Foreskin fibroblast (primary cell): ENCODE measurements at places on chromosomes 16 and 17.

DNA sequence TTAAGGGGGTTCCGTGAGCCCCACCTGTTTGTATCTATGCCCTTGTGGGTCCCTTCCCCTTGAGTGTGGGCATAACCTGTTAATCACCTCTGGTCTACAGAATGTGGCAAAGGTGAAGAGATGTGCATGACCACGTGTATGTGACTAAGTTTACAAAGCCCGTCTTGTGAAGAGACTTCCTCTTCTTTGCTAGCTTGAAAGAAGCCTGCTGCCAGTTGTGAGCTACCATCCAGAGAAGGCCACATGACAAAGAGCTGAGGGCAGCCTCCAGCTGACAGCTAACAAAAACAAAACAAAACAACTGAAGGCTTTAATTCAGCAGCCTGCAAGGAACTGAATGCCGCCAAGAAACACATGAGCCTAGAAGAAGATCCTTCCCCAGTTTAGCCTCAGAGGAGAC is 112.0 kb downstream of the AXIN2 start:
- no peak for DNase-seq

DNA sequence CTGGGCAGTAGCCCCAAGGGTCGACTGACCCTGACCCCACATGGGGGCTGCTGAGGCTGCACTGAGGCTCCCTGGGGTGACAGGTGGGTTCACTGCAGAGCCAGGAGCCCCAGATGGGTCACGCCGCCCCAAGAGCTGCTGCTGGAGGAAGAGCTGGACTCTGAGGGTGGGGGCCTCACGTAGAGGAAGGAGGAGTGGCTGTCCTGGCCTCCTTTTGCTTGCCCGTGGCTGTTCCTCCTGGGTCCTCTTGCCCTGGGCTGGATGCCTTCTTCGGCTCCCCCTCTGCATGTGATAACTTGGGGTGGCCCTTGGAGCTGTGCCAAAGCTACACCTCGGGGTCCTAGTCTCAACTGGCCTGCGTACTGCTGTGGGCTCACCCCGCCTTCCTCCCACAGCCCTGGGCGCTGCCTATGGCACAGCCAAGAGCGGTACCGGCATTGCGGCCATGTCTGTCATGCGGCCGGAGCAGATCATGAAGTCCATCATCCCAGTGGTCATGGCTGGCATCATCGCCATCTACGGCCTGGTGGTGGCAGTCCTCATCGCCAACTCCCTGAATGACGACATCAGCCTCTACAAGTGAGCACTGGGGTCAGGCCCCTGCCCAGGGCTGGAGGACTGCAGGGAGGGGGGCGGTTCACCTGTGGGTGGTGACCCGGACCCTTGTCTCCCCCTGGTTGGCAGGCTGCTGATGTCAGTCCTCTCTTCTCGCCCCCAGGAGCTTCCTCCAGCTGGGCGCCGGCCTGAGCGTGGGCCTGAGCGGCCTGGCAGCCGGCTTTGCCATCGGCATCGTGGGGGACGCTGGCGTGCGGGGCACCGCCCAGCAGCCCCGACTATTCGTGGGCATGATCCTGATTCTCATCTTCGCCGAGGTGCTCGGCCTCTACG is 1.1 kb upstream of the AMDHD2 start:
- DNase-seq: peak; percentile 31

DNA sequence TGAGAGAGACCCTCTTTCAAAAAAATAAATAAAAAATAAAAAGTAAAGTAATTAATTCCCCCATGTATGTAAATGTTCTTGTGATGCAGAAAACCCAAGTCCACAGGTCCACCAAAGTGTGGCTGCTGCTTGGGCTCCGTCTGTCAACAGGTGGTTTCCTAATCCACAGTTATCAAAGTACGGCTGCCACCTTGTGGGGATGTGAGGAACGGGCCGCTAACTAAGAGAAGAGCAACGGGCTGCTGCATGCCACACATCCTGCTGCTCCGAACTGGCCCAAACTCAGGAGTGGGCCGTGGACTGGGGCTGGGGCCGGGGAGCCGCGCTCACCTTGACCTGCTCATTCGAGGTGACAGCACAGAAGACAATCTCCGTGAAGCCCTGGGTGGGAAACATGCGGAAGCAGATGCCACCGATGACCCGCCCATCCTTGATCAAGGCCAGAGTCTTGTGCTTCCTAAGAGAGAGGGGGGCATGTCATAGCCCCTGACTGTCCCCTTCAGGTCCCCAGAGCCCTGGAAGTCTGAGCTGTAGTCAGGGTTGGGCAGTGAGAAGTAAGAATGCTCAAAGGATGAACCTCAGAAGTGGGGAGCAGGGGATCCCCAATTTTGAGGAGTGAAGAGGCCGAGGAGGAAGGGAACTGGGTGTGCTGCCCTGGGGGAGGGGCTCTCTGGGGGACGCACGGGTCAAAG is 4.3 kb downstream of the KAT2A start:
- DNase-seq: peak; percentile 90

GRCh38 chr17:50847566-50847965 is 12.2 kb downstream of the WFIKKN2 start:
- no peak for DNase-seq

GRCh38 chr16:87687126-87687910 is 78.5 kb downstream of the KLHDC4 start:
- DNase-seq: peak; percentile 6

DNA sequence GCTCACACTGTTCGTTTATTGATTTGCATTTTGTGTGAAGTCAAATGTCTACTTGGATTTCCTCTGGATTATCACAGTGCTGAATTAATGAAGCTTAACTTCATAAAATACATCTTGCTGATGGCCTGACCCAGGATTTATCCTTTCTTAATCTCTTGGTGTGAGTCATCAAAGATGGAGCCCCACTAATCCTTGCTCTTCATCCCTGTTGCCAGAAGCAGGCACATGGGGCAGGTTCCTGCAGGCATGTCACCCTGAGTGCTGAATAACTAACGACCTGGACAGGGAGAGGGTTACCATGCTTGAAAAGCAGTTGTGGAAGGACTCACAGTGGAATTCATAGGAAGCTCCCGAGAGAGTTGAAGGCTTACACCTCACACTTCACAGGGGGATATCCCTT is 56.0 kb upstream of the FA2H start:
- DNase-seq: no peak

- DNase-seq: no peak
Observed at GRCh38 chr17:33335491-33336173, 42.5 kb upstream of the ASIC2 start.

- no peak for DNase-seq
Observed at GRCh38 chr17:27818401-27819105, 18.2 kb upstream of the NOS2 start.

DNA sequence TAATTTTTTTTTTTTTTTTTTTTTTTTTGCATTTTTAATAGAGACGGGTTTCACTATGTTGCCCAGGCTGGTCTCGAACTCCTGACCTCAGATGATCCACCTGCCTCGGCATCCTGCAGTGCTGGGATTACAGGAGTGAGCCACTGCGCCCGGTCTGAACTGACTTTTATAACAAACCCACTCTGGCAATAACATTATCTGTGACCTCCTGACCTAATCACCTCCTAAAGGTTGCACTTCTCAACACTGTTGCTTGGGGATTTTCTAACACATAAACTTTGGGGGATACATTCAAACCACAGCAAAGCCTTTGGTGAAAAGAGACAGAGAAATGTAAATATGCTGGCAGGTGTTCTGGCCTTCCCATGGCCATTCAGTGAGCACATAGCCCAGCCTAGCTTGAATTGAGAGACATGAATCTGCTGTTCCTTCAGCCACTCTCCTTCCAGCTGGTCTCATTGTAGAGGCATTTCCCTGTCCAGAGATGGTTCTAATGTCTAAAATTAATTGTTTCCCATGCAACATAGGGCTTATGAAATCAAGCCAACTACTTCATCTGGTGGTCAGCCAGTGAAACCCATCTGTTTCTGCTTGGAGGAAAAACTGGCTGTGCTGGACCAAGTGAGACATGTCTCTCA is 28.3 kb downstream of the LYRM1 start:
- peak; percentile 49 for DNase-seq
